Brain pericyte (primary cell): ENCODE measurements at places on chromosomes 1 and 21.

DNA sequence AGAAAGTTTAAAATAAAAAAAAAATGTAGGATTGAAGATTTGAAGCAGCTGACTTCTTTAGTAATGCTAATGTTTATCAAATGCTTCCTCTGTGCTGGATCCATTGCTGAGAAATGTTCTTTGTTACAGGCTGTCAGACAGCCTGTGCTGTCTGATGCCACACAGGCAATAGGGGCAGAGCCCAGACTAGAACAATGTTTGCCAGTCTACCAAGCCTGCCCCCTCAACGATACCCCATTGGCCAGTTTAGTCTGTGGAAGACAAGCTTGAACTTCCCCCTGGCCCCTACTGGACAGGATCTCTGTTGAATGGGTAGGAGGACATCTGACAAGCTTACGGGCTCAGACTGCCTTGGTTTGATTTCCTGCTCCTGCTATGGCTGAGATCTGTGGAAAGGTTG lies 79.4 kb downstream of the PAPPA2 start:
- no peak for DNase-seq

- no peak for DNase-seq
These were observed 1.8 kb upstream of the PRELP start for GRCh38 chr1:203473781-203474305.

- peak; percentile 41 for DNase-seq
These were observed 542.6 kb downstream of the ADGRL2 start for GRCh38 chr1:82343381-82343780.

- no peak for DNase-seq
These were observed 1.2 kb downstream of the HES4 start for GRCh38 chr1:998745-998994.

GRCh38 chr1:41807390-41807789 lies 111.3 kb downstream of the HIVEP3 start:
- no peak for DNase-seq

DNA sequence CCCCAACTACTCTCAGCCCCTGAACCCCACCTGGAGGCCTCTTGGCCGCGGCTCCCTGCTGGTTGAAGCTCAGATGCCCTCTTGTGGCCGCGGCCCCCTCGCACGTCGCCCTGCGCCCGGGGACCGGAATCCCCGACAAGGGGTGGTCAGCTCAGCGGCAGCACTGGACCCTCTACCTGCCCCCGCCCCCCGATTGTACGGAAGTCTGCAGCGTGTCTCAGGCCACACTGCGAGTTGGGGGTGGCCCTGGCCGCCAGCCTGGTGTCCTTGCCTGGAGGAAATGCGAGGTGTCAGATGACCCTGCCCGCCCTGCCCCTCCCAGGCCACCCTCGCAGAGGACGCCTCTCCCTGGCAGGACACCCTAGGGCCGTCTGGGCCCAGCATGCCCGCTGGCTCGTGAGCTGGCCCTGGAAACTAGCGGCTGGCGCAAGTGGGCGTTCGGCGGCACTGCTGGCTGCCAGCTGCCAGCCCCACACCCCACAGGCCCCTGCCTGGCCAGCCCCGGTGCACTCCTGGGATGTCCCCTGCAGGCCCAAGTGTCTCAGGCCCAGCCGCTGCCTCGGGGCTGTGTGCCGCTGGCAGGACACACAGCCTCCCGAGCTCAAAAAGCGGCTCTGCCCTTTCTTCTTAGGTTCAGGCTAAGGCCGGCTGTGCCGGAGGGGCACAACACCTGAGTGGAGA lies 60.8 kb downstream of the EDN2 start:
- no peak for DNase-seq

DNA sequence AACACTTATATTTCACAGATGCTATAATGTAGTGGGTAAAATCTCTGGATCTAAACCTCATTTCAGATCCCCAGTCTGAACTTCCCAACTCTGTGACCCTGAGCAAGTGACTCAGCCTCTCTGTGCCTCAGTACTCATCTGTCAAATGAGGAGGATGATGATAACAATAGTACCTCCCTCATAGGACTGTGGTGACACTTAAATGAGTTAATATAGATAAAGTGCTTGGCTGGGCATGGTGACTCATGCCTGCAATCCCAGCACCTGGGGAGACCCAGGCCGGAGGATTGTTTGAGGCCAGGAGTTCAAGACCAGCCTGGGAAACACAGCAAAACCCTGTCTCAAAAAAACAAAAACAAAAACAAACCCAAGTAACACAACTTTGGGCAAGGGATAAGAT lies 4.7 kb upstream of the ECE1 start:
- no peak for DNase-seq
